ENCODE measurements at places on chromosomes 6 and 20. TPM values are rescaled to one million over a fixed set of nuclear protein-coding genes. Genes with fewer than 3 reads are reported as not detected.

The SAMHD1 gene
- total RNA-seq = 57.0 TPM

The PAK5 gene
- 0.10 TPM for total RNA-seq

The PSMB8 gene
- total RNA-seq = 8.5 TPM

The SYCP2L gene
- 1.5 TPM for total RNA-seq

The HLA-DRB5 gene
- 0.31 TPM for total RNA-seq

- DNase-seq = no peak
Observed at GRCh38 chr6:11200356-11200755, 32.1 kb downstream of the NEDD9 start.

GRCh38 chr6:138543657-138544056 lies 44.4 kb upstream of the NHSL1 start:
- no peak for DNase-seq

DNA sequence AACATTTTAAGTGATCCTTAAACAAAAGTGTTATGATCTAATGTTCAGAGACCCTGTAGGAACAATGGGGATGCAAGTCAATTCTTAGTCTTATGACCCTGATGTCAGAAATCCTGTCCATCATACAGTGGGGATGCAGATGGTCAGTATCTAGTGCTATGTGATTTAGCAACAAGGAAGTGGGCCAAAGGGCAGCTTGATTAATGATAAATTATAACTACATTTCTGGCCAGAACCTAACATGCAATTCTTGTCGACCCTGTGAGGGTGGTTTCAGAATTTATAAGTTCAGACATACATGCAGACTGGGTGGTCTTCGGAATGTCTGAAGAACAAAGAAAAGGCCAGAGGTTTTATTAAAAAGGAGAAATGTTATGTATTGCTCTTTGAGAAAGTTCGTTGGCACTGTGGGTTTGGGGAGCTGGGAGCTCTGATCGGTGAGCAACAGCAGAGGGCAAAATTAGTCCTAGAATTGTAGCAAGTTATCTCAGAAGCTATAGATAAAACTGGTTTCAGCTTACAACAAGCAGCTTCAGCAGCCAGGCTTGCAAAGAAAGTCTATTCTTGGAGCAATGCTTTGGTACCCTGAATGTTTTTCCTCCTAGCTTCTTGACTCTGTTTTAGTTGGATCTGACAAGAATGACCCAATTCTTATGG lies 50.8 kb downstream of the RPF2 start:
- DNase-seq = no peak

- DNase-seq = no peak
Observed at GRCh38 chr6:155001482-155001881, 6.4 kb downstream of the TIAM2 start.

DNA sequence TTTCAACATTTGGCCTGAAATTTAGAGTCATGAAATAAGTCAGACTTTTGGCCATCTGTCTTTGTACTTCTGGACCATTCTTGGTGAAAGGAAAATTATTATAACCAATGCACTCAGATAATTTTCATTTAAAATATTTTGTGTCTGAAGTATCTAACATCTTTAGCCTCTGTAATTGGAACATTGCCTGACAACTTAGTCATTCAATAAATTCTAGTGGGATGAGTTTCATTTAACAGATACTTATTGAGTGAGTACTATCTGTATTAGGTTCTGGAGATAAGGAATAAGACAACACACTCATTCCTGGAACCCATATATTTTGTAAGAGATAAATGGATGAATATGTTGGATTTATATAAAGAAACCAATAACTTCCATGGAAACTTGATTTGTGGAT lies 536.0 kb downstream of the BCKDHB start:
- DNase-seq = no peak

DNA sequence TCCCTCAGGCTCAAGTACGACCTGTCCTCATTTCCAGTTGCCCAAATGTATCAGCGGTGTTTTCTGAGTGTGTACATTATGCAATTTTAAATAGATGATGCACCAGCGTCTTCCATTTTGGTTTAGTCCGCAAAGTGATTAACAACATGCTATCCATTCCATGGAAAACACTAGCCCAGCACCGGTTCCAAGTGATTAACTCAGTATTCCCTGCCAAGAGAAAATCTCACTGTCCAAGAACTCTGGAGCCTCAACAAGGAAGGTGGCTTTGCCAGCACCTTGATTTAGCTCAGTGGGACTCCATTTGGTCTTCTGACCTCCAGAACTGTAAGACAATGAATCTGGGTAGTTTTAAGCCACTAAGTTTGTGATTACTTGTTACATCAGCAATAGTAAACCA lies 107.2 kb downstream of the FOXC1 start:
- no peak for DNase-seq

DNA sequence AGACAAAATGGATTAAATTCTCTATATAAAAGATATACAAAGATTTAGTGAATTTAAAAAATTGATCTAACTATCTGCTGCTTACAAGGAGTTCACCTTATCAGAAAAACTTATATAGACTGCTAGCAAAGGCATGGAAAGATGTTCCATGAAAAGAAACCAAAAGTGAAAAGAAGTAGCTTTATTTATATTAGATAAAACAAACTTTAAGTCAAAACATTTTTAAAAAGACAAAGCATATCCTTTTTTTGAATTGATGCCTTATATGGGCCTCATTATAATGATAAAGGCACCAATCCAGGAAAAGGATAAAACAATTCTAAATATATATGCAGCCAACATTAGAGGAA lies 334.2 kb downstream of the MEI4 start:
- DNase-seq = no peak

GRCh38 chr6:156695742-156696141 lies 81.4 kb upstream of the ARID1B start:
- no peak for DNase-seq

DNA sequence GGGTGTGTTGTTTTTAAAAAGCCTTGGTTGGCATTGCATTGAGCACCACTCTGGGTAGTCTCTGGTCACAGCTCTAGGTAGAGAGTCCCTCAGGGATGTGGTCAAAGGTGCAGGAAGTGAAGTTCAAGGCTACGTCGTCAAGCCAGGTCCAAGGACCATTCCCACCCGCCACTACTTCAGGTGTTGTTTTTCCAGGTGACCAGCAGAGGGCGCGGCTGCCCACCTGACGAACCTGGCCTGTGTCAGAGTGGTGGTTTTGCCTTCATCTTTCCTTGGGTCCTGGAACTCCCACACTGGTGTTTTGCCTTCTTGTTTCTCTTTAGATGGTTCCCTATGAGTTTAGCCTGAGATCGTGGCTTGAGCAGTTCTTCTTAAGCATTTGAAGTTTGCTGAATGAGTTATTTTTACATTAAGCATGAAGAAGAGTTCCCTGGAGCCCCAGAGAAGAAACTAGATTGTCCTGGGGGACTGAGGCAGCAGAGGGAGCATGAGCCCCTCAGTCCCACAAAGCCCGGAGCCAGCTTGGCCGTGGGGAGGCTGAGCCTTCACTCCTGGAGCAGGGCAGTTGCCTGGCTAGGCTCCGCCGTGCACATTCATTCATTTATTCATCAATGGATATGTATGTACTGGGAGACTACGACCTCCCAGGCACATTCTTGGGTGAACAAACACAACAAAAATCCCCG lies 5.6 kb upstream of the PHACTR3 start:
- peak; percentile 68 for DNase-seq

- DNase-seq = no peak
Observed at GRCh38 chr6:125094563-125094962, 59.0 kb upstream of the TPD52L1 start.

DNA sequence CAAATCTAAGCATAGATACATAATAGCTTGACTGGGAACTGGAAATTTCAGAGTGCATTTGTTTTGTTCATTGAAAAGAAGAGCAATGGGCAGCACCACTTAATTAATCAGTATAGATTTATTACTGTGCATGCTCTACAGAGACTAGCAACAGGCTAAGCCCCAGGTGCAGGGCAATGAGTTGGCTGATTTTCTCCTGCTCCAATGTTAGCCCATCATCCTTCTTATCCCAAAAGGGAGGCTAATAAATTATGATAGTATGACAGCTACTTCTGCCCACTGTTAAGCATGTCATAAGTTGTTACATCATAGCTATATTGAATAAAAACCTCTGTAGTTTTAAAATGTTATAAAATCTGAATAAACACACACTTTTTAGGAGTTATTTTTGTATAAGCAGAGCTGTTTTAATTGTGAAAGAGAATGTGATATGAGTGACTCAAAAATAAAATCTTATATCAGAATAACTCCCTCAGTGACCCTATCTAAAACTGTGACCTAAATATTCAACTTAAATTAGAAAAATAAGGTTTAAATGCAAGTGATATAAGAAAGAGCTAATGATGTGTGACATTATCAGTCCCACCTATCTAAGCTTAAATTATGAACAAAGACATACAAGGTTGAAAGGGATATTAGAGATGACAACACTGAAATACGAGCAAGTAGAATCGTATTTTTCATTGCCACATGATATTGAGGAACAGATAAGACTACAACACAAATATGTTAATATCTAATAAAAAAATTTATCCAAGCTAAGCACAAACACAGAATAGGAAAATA lies 967.3 kb upstream of the ADGRB3 start:
- no peak for DNase-seq

DNA sequence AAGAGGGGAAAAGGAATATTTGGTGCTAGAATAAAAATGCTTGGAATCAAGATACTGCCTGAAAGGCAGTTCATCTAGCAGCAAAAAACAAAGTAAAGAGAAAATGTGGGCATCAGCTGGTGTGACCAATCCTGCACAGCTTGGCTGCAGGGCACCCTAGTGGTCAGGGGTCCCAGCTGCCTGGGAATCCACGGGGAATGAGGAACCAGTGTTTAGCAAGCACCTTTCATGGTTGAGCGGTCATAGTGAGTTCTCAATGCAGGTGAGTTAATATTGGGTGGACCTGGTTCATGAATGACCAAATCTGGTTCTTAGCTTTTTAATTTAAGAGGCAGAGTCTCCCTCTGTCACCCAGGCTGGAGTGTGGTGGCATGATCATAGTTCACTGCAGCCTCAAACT lies 53.3 kb downstream of the CAP2 start:
- DNase-seq = no peak

Data from tongue (tissue), 3 donors.